ENCODE measurements at places on chromosomes 11 and 22. TPM values are rescaled to one million over a fixed set of nuclear protein-coding genes. Genes with fewer than 3 reads are reported as not detected.

DNA sequence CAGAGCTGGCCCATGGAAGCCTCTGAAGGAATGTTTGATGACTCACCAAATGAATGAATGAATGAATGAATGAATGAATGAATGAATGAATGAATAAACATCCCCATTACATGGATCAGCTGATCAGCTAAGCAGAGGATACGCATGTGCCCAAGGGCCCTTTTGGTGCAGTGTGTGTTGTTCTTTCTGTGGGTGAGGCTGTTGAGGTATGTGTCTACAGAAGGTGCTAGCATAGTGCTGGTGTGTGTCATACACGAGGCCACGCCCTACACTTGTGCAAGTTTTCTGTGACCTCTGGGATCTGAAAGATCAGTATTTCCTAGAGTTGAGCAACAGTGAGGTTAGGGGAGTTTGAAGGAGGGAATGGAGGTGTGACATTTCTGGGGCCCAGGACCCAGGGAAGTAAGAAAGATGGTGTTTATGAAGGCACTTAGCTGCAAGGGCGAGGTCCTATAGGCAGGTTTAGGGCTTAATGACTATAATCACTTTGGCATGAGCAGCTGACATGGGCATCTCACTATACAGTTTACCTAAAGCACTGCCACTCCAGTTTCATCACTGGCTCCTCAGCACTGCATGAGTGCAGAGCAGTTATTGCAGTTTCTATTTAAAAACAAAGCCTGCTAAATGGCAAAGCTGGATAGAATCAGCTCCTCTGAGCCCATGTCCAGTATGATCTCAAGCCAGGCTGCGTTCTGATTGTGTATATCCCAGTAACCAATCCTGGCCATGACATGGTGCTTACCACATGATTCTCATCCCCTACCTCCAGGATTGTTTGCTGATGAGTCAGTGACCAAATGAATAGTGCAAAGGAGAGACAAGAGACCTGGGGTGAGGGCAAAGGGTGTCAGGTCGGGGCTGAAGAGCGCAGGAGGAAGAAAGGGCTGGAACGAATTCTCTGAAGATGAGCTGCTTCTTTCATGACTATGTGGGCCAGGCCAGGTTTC, 36.4 kb upstream of the E2F8 start:
- H3K27me3 ChIP-seq = no peaks in the 10 kb centered on the region
- no peaks in the 10 kb centered on the region for H3K36me3 ChIP-seq
- no peaks in the 10 kb centered on the region for H3K4me1 ChIP-seq
- DNase-seq = no peak

DNA sequence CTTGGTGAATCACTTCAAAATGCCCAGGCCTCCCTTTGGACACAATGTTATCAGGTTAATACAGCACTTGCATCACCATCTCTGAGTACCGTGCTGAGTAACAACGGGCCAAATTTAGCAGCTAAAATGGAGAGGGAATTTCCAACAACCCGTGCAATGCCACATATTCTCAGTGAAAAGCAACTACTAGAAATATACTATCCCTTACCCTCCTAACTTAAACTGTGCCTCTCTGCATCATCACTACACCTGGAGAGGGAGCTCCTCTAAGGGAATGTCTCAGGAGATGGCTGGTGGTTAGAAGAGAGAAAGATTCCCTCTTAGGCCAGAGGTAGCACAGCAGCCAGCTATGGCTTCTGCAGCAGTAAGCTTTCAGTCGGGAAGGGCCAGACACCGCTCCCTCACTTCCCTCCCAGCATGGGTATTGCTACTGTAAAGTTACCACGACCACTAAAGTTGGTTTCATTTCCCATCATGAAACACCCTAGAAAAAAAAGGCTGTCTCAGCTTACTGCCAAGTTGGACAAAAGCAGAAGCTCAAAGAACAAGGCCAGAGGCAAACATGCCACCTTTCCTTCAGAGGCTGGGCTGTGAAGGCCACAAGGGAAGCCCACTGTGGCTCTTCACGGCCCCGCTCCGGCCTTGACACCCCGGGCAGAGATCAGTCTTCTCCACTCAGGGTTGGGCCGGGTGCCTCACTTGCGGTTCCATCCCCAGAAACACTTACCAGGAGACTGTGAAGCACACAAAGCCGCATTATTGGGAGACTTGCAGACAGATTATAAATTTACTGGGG, 3.9 kb downstream of the MAML2 start:
- H3K27ac ChIP-seq = peak overlapping the region; percentile 94
- H3K27me3 ChIP-seq = no peaks in the 10 kb centered on the region
- no peak for DNase-seq
- no peaks in the 10 kb centered on the region for H3K36me3 ChIP-seq
- peak overlapping the region; percentile 8 for H3K4me3 ChIP-seq

DNA sequence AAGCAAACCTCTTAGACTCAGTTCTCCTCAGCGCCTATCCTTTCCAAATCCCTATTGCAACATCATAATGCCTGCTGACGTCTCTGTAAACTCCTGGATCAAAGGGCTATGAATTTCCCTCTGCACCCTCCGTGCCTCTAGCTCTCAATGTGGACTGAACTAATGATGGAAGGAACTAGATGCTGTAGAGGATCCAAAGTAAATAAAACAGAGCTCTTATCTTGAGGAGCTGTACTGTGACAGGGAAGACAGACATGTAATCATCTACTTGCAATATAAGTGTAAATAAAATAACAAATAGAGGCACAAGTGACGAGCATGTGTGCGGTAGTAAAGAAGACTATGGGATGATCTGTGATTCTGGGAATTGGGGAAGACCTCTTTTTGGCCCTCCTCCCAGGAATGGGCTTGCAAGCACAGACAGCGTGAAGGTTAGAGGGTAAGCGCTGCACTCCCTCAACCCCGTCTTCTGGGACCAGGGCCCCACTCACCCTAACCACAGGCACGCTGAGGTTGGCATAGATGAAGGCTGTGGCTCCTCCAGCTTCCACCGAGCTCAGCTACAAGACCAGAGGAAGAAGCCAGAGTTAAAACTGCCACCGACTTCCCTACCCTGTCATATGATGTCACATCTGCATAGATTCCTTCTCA, 42.2 kb downstream of the P4HA3 start:
- no peak overlapping the region for H3K4me3 ChIP-seq
- H3K4me1 ChIP-seq = no peaks in the 10 kb centered on the region
- no peaks in the 10 kb centered on the region for H3K36me3 ChIP-seq
- no peak overlapping the region for H3K27ac ChIP-seq
- H3K27me3 ChIP-seq = no peaks in the 10 kb centered on the region
- no peak for DNase-seq

Gene P2RY6
- 1.0 TPM for total RNA-seq

Gene NXPE2
- not detected for total RNA-seq

Measured in uterus (tissue), 4 donors.